ENCODE measurements at places on chromosomes 3 and 15.
A peak's percentile ranks its signal among the peaks of the same experiment; 100 is the strongest.

DNA sequence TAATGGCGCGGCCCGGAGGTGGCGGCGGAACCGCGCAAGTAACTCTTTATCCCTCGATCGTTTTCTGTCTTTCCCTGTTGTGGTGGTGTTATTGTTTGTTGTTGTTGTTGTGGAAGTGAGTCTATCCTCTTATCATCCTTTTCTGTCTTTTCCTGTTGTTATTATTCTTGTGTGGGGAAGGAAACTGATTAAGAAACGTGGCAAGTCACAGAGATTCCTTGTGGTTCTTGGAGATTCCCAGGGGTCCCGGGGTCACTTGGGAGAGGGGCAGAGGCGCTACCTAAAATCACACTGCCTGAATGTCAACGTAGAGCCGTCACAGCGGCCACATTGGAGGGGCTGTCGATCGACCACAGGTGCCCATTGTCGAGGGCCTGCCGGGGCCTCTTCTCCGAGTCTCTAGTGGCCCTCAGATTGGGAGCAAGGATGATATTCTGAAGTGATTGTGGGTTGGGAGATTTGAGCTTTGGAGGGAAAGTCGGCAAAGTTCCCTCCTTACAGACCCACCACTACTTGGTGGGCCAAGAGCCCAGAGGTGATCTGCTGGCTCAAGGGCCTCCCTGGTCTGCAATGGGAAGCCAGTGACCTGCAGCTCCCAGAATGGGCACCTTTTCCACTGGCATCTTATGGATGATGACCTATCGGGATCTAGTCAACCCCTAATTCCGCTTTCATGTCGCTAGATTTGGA is 790 bp downstream of the PARP14 start:
- peak; percentile 16 for DNase-seq

DNA sequence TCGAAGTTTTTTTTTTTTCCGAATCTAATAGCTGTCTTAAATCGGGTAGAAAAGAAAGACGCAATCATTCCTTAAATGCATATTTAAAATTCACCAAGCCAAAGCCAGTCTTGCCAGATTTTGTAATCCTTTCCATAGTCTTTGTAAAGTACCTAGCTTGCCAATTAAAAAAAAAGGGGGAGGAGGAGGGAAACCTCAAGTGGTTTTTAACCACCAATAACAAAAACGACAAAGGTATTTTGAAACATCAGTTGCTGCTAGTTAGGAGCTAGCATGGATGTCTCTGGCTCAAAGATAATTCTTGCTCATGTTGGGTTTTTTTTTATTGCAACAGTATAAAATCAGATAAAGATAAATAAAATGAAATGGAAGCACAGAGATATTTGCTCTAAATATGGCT is 187.9 kb downstream of the MECOM start:
- DNase-seq, result peak; percentile 24

DNA sequence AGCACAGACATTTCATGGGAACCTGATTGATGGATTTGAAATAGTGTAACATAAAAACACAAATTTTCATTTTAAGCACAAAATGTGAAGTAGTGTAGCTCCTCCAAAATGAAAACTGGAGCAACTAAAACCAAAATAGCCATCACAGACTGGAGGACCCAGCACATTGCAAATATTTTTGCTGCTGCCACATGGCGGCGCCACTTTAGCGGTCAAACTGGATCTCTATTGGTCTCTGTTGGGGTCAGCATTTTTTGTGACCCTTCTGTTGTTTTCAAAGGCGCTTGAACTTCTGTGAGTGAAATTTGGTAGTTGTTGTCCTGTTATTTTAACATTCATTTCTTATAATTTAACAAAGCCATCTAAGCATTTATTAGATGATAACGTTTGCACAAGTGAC is 259.9 kb downstream of the IL20RB start:
- no peak for DNase-seq

DNA sequence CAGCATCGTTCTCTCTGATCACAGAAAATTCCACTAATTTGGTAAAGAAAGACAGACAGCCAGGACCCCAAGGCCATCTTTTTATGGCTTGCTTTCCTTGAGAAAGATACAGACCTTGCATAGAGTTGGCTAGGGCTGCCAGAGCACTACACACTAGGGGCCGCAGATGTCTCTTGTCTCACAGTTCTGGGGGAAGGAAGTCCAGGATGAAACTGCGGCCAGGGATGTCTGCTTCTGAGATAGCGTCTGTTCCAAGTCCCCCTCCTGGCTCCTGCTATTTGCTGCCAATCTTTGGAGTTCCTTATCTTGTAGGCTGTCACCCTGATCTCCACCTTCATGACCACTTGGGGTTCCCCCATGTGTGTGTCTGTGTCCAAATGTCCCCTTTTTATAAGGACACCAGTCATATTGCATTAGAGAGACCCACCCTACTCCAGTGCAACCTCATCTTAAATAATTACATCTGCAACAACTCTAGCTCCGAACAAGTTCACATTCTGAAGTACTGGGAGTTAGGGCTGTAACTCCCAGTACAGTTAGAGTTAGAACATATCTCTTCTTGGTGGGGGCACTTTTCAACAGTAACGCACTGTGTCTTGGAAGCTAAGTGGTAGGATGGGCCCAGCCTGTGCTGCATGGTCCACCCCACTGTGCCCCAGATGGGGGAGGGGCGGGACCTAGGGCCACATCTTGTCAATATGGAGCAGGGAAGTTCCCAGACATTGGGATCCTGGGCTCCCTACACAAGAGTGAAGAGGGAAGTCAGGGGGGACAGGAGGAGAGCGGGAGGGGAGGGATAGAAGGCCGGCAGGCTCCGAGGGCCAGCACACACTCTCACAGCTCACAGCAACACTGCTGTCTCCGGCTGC is 42.2 kb downstream of the KLF15 start:
- DNase-seq, result no peak

DNA sequence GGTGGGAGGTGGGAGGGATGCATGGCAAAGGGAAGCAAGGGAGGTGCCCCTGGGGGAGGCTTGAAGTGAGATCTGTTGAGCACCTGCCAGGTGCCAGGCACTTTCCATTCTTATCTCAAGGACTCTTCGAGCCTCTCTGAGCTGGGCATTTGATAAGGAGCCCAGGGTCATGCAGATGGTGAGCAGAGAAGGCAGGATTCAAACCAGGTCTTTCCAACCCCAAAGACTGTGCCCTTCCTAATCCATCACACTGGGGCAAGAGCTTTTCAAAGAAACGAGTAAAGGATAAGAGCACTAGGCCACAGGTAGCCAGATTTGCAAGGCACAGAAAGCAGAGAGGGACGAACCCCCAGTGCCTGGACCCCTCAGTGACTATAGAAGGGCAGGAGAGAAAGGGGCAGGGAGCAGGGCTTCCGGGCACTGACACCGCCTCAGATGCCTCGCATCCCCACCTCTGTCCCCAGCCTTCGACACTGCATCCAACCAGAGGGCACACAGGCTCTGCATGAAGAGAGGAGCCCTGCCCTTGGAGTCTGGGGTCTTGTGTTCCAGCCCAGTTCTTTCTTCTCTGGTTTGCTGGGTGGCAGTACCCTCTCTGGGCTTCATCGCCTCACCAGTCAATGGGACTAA is 21.0 kb downstream of the IGDCC4 start:
- no peak for DNase-seq

DNA sequence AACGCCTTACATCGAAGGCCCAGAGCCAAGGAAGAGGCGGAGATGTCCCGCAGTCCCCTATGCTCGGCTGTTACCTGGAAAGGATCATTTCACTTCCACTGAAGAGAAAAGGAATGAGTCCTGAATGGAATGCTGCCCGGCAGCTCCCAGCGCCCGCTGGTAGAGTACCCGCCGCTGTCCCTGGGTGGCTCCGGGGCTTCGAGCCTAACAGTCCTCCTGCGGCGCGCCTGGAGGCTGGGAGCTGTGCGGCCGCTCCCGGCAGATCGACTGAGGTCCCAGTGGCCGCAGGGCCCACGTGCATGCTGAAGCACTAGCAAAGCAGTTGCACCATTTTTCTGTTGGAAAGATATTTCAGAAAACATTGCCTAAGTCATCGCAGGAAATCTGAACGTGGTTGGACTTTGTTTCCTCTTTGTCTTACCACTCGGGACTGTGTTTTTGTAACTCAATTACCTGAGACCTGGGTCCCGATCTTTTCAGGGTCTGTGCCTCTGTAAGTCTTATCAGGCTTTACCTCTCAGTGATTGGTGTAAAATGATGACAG is 984 bp downstream of the RNU6-1 start:
- no peak for DNase-seq

GRCh38 chr3:56251343-56251945 is 216.8 kb downstream of the ERC2 start:
- peak; percentile 77 for DNase-seq

GRCh38 chr15:31291048-31291578 is 35.5 kb upstream of the KLF13 start:
- no peak for DNase-seq

DNA sequence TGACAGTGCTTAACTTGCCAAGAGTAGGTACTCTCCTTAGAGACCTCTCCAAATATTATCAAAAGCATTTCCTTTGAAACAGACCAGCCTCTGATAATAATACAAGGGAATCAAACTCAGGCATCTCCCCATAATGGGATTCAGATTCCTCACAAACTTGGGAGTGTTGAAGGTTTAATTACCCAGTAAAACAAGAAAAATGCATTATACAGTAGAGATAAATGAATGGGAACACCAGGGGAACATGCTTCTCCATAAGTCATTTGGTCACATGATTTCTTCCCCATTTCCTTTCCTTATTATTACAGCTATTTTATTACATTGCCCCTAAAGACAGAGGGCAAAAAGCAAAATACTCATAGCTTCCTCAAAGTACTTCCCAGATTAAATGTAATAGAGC is 325.0 kb upstream of the CDIN1 start:
- DNase-seq, result no peak

- no peak for DNase-seq
Measured at GRCh38 chr3:42130329-42131070, 39.3 kb downstream of the TRAK1 start.

- no peak for DNase-seq
Measured at GRCh38 chr3:31274326-31275024, 258.2 kb upstream of the STT3B start.

DNA sequence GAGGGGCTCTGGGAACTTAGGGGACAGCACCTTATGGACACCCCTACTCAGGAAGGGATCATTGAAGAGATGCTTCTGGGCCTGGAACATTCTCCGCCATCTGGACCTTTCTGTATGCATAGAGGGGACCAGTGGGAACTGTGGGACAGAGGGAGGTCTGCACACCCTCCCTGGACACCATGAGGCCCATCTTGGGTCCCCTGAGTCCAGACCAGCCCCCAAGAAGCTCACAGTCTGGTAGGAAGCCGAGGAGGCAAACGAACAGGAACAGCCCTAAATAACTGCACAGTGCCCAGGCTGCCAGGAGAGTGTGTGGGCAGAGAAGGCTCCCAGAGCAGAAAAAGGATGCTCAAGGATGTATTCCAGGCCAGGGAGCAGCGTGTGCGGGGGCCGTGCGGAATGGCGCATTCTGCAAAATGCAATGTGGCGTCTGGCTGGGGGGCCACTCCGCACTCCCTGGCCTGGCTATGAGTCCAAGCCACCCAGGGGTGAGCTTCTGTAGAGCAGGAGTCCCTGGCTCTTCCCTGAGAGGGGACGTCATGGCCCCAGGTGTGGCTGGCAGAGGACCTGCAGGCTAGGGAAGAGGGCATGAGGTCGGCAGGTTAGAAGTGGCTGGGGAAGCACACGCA is 24.5 kb upstream of the KLF13 start:
- no peak for DNase-seq

- DNase-seq, result no peak
Measured at GRCh38 chr15:63232405-63232804, 43.0 kb downstream of the RAB8B start.

DNA sequence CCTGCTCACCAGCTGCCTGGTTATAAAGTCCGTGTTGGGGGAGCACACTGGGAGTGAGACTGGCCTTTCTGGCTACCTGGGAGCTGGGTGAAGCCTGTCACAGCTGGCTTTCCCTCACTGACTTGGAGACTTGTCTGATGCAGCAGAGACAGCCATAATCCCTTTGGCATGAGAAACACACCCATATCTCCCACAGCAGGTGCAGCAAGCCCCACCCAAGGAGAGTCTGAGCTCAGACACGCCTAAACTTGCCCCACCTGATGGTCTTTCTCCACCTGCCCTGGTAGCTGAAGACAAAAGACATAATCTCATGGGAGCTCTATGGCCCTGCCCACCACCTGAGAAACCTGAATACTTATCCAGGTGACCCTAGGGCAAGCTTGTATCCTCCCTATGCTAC is 54.8 kb downstream of the NMD3 start:
- DNase-seq, result no peak

- no peak for DNase-seq
Measured at GRCh38 chr3:136612512-136612911, 139.7 kb downstream of the STAG1 start.

DNA sequence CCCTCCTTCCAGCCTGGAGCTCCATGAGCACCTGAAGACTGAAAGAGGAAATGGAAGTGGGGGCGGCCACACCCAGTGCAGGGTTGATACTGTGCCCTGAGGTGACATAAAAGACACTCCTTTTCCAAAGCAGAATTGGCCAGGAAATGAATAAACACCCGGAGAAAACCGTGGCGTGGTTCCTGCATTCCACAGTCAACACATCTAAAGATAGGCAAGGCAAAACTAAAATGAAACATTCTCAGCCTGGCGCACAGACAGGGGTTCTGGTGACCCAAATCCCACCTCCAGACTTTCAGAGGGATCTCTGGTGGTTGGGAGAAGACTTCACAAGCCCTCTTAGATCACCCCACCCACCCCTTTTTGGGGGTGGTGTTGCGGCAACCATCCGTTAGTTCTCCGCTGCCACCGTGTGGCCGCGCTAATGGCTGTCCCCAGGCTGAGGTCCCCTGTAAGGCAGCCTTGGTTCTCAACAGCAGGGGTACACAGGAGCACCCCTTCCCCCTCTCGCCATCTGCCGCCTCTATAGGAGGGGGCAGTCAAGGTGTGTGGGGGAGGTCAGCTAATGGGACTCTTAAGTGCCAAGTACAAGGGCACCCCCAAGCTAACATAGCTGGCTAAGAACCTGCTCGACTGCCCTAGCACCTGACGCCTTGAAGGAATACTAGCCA is 2.5 kb upstream of the MST1R start:
- peak; percentile 55 for DNase-seq

DNA sequence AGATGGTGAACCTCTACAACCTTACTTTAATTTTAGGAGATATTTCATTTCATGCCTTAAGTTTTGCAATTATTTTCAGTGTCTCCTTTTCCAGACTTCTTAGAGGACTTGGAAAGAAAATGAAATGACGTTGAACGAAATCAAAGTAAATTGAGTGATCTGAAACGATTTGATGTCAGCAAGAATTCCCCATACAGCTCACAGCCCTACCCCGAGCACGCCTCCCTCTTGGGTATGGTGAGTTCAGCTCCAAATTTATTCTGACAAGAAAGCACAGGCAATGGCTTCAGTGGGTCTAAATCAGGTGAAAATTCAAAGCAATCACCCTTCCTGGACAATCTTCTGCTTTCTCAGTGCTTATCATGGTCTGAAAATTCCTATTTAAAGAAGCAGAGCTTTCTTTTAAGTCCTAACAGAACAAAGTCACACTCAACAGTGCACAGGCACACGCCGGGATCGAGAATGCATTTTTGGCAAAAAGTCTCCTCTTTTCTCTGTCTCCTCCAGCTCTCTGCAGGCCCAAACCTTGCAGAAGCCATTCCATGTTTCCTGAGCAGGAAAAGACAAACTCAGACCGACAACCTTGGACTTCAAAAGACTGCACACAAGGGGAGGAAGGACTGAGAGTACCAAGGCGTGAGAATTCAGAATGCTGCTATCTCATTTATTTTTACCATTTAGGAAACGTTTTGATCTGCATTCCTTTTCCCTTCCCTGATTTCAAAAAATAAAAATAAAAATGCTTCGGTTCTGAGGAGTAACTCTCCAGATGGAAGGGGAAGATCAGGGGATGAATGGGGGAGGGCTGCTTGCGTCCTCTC is 72.0 kb downstream of the CCNL1 start:
- peak; percentile 54 for DNase-seq

Data from fibroblast of the aortic adventitia (primary cell).